Amygdala (tissue), 56 donors: ENCODE measurements at places on chromosomes 5 and 9.
A peak's percentile ranks its signal among the peaks of the same experiment; 100 is the strongest.

- no peak for DNase-seq
Observed at GRCh38 chr5:151585970-151586369, 5.2 kb downstream of the FAT2 start.

DNA sequence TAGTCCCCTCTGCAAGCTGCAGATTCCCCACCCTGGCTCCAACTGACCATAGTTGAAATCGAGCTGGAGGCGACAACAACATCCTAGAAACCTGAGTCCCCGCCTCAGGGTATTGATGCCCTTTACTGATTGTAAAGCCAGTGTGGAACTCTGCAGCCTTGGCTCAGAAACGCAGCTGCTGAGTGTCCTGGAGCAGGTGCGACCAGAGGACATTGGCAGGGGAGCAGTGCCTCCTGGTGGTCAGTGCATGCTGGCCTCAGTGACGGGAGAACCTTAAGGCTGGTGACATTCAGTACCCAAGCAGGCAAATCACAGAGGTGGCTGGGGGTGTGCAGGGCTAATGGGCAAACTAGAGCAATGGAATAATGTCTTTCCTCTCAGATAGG lies 20.4 kb upstream of the ZNF354B start:
- DNase-seq: peak; percentile 4

GRCh38 chr5:172877466-172878260 lies 43.6 kb downstream of the ERGIC1 start:
- DNase-seq: no peak

GRCh38 chr5:69451941-69452647 lies 37.2 kb downstream of the MARVELD2 start:
- DNase-seq: no peak

DNA sequence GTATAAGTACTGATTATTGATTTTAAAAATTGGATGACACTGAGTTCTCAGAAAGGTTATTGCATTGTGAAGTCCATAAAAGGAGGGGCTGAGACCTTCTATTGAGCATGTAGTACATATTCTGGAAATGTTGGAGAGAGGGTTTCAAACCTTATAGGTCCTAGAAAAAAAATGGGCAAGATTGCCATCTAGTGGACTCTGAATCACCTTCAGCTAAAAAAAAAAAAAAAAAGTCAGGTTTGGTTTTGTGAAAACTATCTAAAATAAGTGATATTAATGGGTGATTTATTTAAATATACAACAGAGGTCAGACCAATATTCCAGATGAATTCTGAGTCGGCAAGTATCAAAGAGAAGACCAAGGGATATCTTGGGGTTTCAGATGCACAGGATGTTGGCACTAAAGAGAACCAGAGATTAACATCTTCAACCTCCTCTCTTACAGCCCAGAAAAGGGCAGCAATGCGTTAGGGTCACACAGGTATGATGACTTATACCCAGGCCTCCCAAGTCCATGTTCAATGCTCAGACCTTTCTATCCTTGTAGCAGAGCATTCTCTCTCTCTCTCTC lies 109.8 kb upstream of the NMUR2 start:
- DNase-seq: no peak

DNA sequence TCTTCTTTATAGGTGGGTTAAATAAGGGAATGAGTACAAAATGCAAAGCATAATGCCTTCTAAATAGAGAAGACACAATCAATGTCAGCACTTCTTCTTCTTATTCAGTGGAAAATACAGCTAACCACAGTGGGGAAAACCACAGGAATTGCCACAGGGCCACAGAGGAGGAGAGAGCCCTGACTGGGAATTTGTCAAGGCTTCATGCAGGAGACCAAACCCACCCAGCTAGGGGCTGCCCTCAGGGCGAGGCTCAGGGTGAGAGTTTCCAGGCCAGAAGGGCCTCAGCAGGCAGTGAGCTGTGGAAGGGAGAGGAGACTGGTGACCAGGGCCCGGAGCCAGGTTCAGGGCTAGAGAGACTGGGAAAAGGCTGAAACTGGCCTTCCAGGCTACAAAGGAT lies 279.1 kb downstream of the MSX2 start:
- DNase-seq: no peak

- no peak for DNase-seq
Observed at GRCh38 chr5:91187032-91187431, 196.1 kb downstream of the ARRDC3 start.

DNA sequence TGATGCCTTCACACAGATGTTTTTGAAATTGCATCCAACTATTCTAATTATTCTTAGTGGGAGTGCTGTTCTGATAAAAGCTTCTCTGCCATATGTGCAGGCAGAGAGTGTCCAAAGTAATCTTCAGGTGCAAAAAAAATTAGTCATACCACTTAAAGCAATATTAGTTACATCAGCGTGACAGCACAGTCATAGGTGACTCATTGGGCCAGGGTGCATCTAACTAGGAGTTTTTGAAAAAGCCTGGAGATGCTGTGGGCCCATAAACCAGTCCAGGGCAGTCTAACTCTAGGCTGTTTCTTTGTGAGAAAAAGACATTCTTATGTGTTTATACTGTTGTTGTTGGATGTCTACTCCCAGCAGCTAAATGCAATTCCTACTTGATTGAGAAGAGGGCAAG lies 33.0 kb upstream of the C6 start:
- no peak for DNase-seq

DNA sequence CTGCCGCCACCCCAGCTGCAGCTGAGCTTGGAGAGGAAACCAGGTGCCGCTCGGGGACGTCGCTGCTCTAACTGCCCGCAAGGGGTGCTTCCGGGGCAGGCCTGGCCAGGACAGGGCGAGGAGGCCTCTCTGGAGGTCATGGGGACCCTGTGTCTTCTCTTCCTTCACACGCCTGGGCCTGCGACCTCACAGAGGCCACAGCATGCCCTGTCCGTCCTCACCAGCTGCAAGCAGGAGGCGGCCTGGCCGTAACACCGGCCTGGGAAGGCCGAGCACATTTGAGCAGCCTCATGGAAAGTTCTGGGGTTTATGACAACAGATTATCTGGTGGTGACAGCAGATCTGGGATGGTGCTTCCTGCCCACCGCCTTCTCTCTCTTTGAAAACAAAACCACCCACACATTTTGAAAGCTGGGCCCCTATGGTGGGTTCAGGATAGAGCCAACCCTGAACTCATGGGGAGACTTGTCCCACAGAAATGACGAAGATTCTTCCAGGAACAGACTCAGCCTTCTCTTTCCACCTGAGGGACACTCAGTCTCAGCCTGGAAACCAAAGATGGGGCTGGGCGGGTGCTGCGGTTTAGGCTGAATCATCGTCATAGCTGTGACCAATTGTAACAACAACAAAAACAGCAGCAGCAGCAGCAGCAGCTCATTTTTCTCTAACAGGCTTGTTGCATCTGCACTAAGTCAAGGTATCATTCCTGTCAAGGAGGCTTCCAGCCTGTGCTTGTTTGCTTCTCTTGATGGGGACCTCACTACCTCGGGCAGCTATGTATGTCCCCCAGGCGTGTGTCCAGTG lies 99.6 kb upstream of the RAPGEF1 start:
- DNase-seq: no peak

GRCh38 chr5:14107536-14107935 lies 35.6 kb upstream of the TRIO start:
- DNase-seq: no peak

- no peak for DNase-seq
Observed at GRCh38 chr9:134712926-134713325, 71.3 kb downstream of the COL5A1 start.

- DNase-seq: peak; percentile 55
Observed at GRCh38 chr9:37916471-37917312, 12.8 kb upstream of the SLC25A51 start.

- no peak for DNase-seq
Observed at GRCh38 chr5:148446611-148447010, 62.9 kb downstream of the FBXO38 start.

- DNase-seq: no peak
Observed at GRCh38 chr9:80932181-80932580, 757.2 kb downstream of the TLE1 start.

GRCh38 chr5:102286476-102286875 lies 9.6 kb downstream of the SLCO4C1 start:
- no peak for DNase-seq

GRCh38 chr9:114114364-114114763 lies 15.3 kb upstream of the KIF12 start:
- DNase-seq: no peak

- DNase-seq: no peak
Observed at GRCh38 chr5:132064140-132064539, 3.7 kb downstream of the IL3 start.

- no peak for DNase-seq
Observed at GRCh38 chr5:41263335-41263734, 50.0 kb upstream of the C6 start.

- no peak for DNase-seq
Observed at GRCh38 chr5:124302533-124302932, 443.9 kb downstream of the ZNF608 start.

DNA sequence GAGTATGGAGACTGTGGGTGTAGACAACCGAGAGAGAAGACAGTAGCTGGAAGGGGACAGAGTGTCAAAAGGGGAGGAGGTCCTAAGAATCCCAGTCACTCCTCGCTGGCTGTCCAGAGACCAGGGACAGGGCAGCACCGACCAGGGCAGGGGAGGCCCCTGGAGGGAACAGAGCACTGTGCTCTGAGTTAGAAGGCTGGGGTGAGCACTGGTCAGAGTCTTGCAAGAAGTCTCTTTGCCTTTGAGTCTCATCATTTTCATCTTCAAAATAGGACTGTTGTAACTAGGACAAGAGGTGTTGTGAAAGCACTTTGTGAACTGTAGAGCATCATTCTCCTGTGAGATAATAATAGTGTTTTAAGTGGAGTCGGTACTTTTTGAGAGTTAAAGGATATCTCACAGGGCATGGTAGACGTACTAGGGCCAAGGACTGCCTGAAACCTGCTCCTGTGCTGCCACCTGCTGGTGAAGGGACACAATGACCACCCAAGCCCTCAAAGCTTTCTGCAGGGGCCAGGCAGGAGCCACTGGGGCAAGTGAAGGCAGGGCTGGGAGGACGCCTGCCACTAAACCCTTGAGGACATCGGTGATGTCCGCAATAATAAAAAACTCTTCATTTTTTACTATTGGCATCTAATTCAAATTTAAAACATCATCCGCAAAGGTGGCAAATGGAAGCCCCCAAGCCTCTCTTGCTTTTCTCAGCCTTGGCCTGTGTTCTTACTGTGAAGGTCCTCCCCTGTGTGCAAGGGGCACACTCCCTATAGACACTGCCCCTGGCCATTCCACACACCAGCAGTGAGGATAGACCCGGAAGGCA lies 28.2 kb downstream of the SLC6A7 start:
- peak; percentile 59 for DNase-seq

DNA sequence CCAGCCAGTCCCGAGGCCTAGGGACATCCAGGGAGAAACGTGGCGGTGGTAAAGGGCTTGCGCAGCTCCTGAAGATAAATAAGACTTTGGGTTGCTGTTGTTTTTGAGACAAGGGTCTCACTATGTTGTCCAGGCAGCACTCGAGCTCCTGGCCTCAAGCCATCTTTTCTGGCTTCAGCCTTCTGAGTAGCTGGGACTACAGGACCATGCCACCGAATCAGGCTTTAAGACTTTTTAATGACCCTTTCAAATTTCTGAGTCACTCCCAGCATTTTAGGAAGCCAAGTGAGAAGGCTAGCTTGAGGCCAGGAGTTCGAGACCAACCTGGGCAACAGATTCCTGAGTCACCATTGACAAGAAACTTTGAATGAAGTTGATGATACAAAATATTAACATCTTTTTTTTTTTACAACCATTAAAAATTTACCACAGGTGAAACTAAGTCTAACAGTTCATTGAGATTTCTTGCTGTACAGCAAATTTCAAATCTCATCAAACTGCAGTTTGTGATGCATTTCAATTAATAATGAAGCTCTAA lies 817 bp upstream of the GNE start:
- no peak for DNase-seq

GRCh38 chr5:179700401-179700918 lies 1.7 kb downstream of the CANX start:
- DNase-seq: no peak

- DNase-seq: no peak
Observed at GRCh38 chr9:100575765-100576386, 2.0 kb upstream of the CAVIN4 start.

GRCh38 chr9:91770229-91770628 lies 179.8 kb downstream of the ROR2 start:
- no peak for DNase-seq

- DNase-seq: no peak
Observed at GRCh38 chr5:167451076-167451475, 840.4 kb upstream of the WWC1 start.

- DNase-seq: no peak
Observed at GRCh38 chr9:127059030-127059429, 63.4 kb downstream of the ANGPTL2 start.

DNA sequence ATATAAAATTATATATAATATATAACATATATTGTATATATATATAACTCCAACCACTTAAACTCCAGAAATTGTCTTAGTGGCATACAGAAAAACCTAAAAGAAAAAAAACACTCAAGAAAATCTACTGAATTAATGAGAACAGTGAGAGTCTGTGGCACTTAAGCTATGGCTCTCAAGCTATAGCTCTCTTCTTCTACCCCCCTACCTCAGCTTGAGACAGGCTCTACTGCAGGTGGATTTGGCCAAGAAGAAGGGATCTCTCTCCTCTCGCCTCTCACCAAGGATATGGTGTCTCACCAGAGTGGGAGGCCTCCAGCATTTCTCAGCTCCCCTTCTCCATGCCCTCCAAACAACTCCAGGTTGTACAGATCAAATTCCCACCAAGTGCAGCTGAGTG lies 64.5 kb upstream of the DAB2 start:
- no peak for DNase-seq

DNA sequence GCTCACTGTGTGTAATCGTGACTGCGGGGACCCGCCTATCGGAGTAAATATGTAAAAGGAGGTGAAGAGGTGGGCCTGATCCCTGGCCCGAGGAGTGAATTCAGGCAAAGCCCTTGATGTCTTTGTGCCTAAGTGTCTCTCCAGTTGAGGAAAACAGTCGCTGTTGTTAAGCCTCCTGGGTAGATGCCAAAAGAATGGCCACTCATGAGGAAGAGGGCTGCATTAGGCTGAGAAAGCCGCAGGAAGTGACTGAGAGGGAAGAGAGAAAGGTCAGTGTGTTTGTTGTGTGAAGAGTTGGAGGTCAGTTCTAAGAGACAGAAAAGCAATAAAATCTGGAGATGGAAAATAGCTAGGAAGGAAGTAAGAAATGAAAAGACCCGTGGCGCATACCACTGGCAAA lies 35.8 kb upstream of the PIP5K1B start:
- no peak for DNase-seq

DNA sequence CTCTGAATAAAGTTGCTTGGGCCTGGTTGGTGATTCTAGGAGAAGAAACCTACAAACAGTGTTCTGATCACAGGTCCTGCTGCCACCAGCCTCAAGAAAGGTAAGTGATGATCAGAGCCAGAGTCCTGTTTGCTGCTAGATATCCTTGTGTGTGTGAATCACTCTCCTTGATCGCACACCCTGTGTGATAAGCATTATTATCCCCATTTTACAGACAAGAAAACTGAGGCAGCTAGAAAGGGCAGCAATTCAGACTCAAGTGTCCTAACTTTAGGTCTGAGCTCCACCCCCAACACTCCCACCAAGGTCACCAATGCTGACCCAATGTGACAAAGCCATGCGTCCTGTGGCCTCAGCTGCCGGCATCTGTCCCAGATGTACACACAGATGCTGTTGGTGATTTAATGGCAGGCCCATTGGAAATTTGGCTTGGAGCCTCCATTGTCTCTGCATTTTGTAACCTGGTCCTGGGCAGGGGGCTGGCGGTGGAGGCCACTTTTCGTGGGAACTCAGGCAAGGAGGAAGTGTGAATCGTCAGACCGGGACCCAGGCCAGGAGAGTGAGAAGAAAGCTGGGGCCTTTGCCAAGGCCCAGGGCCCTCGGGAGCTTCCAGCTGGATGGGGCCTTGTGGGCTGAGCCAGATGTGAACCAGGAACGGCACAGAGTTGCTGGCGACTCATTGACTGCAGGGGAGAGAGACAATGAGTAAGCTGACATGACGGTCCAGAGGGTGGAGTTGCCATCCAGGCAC lies 29.8 kb upstream of the GGTA1 start:
- DNase-seq: peak; percentile 39
